ENCODE measurements at places on chromosomes 7 and 10.

DNA sequence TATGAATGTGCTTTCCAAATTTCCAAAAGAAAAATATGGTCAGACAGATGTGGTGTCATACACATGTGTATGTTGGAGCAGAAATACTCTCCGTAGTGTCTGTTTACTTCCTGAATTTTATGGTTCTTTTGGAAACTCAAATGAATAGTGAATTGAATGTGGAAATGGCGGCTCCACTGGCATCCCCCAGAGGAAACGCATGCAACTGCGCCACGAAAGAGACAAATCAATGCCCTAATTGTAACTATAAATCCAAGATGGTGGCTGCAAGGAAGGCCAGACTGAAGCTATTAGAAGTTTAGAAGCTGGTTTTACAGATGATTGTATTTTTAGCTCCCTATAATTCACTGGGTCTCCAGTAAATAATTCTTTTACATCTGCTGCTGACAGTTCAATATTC, 246.7 kb downstream of the FGFR2 start:
- no peak for DNase-seq

GRCh38 chr7:125195156-125195555, 265.5 kb upstream of the POT1 start:
- no peak for DNase-seq

DNA sequence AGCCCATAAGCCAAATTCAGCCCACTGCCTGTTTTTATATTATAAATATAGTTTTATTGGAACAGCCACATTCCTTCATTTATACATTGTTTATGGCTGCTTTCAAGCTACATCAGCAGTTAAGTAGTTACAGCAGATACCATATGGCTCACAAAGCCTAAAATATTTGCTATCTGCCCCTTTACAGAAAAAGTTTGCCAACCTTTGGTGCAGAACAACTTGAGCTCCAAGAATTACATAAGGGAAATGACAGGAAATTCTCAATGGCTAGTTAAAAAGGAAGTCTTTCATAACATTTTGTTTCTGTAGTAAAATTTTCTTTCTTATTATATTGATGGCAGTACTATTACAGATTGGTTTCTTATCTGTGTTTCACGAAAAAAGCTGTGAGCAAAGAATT, 59.3 kb downstream of the COL28A1 start:
- DNase-seq, result no peak

GRCh38 chr7:29405891-29406290, 157.7 kb upstream of the PRR15 start:
- no peak for DNase-seq

- no peak for DNase-seq
Observed at GRCh38 chr10:123666318-123667236, at the start of gene GPR26. GPR26 (plus strand) TSS chr10:123666355; CDS start chr10:123666408, 53 bp downstream.

- DNase-seq, result no peak
Observed at GRCh38 chr10:102888048-102888447, 18.8 kb downstream of the AS3MT start.

DNA sequence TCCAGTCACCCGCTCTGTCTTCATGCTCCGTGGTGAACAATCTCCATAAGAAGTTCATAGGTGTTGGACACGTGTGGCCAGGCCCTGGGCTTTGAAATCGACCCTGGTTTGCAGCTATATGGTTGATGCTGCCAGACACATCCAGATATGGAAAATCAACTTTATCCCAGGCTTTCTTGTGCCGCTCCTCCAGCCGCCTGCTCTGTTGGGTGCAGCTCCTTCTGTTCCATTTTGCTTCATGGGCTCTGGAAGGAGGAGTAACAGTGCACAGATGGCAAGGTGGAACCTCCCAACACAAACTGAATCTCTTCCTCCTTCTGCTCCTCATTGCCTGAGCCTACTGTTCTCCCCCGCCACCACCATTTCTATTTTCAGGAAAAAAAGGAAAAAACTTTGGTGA, 44.7 kb downstream of the THNSL1 start:
- no peak for DNase-seq

DNA sequence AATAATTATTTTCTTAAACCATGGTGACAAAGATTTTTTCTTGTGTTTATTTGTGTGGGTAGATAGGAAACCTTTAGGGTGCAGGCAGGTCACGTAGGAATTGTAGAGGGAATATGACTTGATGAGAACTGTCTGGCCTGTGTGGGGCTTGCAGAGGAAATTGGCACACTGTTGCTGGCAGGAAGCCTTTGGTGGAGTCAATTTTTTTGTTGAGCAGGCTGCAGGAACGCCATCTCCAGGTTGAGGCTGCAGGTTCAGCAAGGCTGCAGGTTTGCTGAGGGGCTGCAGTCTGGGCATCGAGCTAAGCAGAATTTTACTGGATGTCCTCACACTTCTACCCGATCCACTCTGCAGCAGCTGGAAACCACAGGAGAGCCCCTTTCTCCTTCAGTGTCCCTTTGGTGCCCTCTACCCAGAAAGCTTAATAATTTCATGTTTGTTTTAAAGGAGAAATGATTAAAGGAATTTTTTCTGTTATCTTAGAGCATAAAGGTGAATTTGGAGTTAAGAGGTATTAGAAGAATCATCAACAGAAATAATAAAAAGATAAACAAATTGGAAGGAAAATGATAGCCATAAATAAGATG, 37.0 kb downstream of the TBC1D12 start:
- DNase-seq, result no peak

DNA sequence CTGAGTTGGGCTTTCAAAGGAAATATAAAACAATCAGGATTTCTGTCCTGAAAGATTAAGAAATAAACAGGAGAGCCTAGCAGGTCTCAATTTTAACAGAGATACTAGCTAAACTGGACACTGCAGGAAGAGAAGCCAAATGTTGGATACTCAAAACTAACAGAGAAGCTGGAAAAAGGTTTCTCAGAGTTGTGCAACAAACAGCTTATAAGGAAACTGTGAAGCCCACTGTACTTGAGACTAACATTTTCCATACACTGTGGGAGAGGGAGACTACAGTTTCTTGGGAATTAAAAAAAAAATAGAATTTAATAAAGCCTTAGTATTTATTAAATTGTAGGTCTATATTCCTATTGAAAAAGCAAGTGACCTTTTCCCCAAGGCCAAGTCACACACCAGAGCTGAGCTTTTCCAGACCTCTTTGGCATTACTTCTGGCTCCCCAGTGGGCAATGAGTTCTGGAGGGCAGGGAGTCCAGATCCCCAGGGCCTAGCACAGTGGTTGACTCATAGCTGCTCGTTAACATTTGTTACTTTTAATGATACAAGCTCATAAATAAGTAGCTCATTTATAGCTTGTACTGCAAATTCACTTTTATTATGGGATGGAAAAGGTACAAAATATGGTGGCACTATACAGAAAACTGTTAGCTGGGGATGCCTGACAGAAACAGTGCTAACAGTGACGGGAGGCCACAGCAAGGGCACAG, 68.3 kb downstream of the MINDY3 start:
- DNase-seq, result no peak

- no peak for DNase-seq
Observed at GRCh38 chr7:139568813-139569490, 45.5 kb downstream of the CLEC2L start.

DNA sequence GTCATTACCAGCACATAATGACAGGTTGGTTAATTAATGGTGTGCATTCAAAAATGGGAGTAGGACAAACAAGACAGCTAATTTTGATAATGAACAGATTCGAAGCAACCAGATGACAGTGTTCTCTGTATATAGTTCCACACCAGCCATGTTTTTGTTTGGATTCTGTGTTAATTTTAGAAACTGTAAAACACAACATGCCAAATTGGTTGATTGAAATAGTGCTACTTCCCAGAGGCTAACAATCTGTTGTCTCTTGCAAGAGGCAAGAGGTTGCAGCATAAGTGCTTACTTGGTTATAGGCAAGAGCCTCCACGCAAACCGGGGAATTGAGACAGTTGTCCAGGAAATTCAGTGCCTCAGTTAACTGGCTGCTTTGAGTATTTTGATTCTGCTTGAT, 170.2 kb upstream of the HABP2 start:
- no peak for DNase-seq

DNA sequence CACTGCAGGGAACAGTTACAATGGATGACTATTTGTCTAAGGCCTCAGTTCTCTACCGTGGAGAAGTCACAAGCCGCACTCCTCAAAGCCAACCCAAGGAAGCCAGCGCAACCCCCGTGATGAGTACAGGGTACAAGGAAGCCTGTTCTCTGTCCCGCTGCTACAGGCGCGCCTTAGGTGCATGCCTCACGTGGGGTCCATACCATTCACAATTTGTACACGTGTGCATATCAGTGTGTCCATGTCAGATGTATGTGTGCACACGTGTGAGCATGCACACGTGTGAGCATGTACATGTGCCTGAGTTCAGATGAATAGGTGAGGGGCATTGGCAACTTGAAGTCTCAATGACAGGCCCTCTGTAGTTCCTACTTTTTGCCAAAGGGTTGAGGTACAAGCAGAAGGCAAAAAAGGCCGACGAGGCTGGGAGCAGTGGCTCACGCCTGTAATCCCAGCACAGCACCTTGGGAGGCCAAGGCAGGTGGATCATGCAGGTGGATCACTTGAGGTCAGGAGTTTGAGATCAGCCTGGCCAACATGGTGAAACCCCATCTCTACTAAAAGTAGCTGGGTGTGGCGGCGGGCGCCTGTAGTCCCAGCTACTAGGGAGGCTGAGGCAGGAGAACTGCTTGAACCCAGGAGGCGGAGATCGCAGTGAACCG, 62.8 kb downstream of the CTBP2 start:
- DNase-seq, result no peak

- no peak for DNase-seq
Observed at GRCh38 chr7:55121249-55121648, 102.4 kb downstream of the EGFR start.

DNA sequence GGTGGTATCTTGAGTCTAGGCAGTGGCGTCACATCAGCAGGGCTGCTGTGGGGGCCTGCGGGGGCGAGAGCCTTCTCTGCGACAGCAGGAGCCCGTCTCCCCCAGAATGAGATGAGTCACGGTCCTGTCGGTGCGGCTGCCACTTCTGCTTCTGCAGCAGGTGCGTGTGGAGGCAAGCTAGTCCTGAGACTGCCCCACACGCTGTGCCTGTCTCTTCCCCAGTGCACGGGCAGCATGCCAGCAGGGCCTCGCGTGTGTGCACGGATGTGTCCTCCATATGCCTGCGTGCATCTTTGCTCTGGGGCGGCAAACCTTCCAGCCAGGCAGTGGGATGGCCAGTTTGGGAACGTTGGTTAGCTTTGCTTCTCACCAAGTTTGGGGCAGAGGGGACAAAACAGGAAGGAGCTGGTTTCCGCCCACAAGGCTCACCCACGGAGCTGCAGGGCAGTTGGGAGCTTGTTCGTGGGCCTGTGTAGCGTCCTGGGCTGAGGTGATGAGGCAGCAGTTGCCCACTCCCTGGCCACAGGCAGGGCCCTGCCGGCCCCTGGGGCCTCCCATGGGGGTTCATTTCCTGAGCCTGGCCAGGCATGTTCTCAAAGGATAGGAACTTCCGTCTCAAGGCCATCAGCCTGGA, 60.8 kb upstream of the PPIF start:
- no peak for DNase-seq

- no peak for DNase-seq
Observed at GRCh38 chr7:68440866-68441265, 1157.4 kb upstream of the AUTS2 start.

DNA sequence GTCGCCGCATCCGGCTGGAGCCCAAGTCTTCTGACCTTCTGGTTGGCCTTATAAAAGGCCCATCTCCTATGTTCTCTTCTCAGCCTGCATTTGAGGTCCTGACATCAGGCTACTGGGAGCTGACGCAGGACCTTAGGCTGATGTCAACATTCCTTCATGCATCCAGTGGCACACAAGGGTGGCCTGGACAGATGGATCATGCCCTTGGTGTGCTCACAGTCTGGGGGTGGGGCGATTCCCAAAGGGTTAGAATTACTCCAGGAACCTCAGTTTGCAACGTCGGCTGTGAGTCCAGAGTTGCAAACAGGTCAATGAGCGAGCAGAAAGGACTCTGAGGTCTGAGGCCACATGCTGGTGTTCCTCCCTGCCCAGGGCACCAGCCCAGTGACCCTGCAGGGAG, 8.2 kb upstream of the CLIP2 start:
- peak; percentile 82 for DNase-seq

DNA sequence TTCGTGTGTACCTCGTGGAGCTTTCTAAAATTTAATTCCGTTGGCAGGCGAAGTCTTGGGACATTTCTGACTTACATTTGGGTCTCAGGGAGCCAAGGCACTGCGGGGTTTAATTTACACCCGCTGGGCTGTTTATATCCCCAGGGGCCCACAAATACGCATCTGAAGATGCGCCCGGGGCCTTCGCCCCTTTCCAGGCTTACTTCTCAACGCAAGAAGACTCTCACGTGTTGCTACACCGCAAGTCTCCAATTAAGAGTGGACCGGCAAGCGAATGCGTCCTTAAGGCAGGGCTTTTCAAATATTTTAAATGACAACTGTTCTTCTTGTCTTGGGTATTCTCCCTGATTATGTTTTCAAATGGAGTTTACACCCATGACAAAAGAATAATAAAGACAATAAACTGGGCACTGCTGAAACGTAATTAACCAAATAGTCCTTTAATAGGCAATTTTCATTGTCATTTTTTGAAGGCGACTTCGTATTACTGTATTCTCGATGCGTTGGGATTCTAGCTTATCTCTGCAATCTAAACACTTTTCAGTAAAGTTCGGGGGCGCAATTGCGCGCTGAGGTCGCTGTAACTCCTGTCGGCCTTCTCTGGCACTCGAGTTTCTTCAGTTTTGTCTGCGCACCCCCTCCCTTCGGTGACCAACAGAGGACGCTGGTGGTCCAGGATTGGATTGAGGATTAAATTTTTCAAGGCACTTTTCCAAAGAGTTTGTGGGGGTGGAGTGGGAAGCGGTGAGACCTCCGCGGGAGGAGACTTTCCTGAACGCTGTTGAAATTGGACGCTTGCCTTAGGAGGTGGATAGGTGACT, 837 bp upstream of the IGFBP3 start:
- peak; percentile 69 for DNase-seq

- no peak for DNase-seq
Observed at GRCh38 chr10:119331061-119331460, 123.7 kb downstream of the GRK5 start.

- peak; percentile 26 for DNase-seq
Observed at GRCh38 chr7:81534446-81534845, 235.4 kb downstream of the HGF start.

- peak; percentile 28 for DNase-seq
Observed at GRCh38 chr7:142301923-142302550, 44.2 kb upstream of the PRSS58 start.

DNA sequence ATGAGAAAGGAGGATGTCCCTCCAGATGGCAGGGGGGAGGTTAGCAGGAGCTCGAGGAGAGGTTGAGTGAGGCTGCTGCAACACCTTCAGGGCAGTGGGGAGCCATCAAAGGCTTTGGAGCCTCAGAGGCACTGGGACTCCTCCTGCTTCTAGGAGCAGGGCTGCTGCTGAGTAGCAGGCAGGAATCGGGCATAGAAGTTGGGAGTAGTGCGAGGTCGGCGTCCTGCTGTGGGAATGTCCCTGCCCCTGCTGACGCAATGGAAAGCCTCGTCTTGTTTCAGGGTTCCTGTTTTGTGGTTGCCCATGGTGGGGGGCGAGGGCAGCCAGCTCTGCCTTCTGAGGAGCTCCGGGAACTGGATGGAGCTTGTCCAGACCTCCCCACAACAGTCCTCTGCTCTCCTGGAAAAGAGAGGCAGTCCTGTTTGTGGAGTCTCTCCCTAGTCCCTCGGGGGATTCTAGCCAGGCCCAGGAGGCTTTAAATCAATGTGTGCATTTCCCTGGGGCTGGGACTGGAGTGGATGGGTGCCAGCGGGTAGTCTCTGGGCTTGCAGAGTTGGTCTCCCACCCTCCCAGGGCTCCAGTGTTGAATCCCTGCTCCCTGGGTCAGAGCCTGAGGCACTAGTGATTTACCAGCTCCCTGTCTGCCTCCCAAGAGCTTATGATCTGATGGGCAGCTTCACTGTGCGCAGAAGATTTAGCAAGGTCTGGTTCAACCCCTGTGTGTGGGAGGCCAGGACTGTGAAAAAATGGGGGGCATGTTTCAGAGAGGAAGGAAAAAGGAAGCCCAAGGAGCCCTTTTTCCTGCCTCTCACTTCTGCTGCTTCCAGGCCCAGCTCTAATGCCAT, 98.7 kb upstream of the PPIF start:
- DNase-seq, result no peak
